ENCODE measurements at places on chromosomes 4 and X.

DNA sequence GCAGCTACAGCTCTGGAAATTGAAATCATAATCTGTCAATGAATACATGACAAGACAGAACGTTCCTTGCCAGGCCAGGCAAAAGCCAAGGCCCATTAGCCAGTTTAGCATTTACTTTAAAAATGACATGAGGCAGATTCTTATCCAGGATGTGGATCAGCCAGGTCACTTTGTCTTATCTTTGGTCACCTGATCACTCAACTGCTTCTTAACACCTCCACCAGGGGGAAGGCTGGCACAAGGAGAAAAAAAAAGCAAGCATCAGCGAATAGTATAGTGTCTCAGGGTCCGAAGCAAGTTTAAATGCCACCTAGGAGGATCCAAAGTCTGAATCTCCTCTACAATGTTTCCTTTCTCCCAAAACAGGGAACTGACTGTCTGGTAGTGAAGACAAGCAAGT is 18.8 kb downstream of the ATP1B4 start:
- no peak for DNase-seq

DNA sequence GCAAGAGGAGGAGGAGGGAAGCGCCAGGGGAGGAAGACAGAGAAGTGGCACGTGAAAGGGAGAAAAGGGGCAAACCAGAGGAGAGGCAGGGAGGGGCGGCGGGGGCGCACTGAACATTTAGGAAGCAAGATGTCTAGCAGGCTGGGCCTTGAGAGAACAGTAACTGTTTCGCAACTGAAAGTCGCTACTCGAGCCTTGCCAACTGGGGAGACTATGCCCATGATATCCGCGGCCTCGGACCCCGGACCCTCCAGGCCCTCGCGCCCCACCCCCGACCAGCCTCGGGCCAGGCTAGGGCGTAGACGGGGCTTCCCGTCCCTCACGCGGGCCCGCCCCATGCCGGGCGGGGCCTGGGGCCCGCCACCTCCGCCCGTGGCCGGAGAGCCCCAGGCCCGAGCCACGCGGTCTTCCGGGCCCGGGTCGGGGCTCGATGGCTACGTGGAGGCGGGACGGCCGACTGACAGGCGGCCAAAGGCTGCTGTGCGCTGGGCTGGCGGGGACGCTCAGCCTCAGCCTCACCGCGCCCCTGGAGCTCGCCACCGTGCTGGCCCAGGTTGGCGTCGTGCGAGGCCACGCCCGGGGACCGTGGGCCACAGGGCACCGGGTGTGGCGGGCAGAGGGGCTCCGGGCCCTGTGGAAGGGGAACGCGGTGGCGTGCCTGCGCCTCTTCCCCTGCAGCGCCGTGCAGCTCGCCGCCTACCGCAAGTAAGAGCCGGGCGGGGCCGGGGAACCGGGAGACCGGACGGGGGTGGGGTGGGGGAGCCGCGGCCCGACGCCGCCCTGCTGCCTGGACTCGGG is at the start of gene SLC25A43:
Gene SLC25A43, plus strand, starts transcription at position 363 of the 798 bp plus-strand sequence. Its CDS starts 68 bp downstream, at position 431.
- DNase-seq, result no peak

- DNase-seq, result no peak
These were observed 38.5 kb upstream of the UGT2B7 start for GRCh38 chr4:69057620-69058409.

GRCh38 chrX:91434351-91435168 is at the start of gene PABPC5:
Gene PABPC5, plus strand, starts transcription at chrX:91434839. Its CDS starts 739 bp downstream, at chrX:91435578.
- no peak for DNase-seq

GRCh38 chrX:71320126-71320525 is 18.6 kb downstream of the ITGB1BP2 start:
- DNase-seq, result no peak

DNA sequence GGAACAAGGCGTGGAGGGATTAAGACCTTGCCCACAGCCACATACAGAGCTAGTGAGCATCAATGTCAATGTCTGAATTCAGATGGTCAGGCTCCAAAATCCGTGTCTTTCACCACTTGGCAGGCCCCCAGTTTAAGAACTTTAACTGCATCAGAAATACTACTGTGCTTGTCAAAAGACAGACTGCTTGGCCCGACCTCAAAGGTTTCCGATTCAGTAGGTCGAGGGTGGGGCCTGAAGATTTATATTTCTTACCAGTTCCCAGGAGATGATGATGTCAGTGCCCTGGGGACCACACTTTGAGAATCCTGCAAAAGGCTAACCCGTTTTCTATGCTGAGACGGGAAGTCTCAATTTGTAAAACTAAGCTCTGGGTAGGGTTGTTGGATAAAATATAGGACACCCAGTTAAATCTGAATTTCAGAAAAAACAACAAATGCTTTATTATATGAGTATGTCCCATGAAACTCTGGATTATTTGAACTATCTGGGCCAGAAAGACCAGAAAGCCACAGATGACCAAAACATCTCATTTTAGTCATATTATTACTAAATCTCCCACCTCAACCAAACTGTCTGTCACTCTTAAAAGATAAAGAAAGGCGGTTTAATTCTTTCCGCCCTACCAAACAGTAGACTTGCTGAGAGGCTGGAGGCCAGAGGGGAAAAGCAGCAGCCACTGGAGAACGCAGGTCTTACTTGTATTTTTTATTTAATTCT is 42.7 kb downstream of the GATB start:
- DNase-seq, result no peak
